ENCODE measurements at places on chromosomes 7 and 10.

- no peak for DNase-seq
Observed at GRCh38 chr7:7859411-7859810, 109.2 kb upstream of the GLCCI1 start.

DNA sequence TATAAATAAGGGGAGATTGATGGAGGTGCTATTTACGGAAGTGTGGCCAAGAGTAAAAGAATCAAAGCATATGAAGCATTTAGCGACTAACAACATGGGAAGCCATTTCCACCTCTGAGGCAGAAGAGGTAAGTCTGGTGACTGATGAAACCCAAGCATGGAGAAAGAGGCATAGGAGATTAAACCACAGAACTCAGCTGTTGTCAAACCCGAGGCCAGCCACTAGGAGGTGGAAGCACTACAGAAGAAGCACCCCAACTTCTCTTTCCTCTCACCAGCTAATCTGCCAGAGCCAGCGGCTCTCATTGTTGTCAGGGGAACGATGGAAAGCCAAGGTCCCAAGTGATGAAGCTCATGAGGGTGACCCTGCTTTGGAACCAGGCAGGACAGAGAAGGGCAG lies 19.6 kb upstream of the CNTNAP2 start:
- DNase-seq = no peak

DNA sequence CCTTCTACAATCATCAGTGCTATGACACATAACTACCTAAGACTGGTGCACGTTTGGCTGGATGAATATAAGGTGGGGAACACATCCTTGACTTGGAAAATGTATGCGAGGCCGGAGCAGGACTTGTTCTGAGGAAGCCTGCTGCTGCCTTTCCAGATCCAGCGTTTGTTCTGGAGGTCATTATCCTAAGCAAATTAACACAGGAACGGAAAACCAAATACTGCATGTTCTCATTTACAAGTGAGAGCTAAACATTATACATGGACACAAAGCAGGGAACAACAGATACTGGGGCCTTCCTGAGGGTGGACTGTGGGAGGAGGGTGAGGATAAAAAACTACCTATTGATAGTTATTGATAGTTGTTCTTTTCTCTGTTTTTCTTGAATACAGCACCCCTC lies 10.8 kb upstream of the GALNT11 start:
- DNase-seq = no peak

DNA sequence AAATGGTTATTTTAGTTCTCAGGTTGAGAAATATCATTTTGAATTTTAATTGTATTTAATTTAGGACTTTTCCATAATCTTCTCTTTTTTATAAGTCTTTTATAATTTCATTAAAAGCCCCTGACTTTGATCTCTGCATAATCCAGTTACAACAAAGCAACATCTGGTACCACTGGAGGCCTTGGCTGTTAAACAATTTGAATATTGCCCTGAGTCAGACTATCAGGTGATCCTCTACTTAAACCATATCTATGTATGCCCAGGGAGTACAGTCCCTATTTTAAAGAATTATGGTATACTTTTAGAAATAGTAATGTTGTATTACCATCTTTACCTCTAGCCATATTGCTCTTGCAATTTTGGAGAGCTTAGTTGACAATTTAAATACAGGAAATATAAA lies 119.1 kb downstream of the MAGI2 start:
- no peak for DNase-seq

DNA sequence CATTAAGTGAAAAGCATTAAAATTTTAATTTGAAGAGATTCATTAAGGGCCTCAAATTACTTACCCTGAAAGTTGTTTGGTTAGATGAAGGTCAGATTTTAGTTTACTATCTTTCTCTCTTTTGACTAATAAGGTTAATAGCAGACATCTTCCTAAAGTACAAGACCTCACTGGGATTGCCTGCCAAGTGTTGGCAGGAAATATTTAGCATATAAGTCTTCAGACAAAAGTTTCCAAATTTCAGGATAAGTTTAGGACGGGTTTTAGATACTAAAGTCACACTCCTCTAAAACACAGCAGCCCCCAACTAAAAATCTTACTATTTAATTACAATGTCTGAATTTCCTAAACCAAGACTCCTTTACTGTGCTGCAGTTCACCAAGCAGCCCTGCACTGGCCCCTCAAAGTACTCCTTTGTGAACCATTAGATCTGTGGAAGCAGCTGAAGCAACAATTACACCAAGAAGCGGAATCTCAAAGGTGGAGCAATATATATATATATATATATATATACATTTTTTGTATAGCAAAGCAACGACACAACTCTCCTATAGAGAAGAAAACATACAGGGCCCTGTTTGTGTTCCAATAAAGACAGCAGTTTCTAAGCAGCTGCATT lies 91.2 kb upstream of the KCNIP2 start:
- no peak for DNase-seq

GRCh38 chr10:49781247-49781646 lies 19.1 kb upstream of the OGDHL start:
- DNase-seq = no peak

DNA sequence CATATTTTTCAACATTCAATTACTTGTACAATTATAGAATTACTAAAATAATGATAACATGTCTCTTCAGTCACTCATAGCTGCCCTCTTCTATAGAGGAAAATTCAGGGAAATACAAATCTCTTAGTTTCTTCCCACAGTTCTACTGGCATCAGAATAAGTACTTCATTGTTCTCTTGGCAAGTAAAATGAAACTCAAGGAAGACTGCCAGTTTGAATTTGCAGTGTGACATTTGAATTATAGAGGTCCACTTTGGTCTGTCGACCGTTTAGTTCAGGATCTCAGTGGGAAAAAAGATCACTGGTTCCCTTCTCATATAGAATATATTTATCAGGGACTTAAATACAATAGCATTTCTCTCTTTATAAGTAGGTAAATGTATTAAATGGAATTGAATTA lies 114.5 kb downstream of the PON1 start:
- no peak for DNase-seq

Measured in SW 1271 (cell line).